Ascending aorta (tissue), 2 donors: ENCODE measurements at places on chromosomes 4 and X. TPM values are rescaled to one million over a fixed set of nuclear protein-coding genes. Genes with fewer than 3 reads are reported as not detected.

The AFM gene
- total RNA-seq: not detected

The WDFY3 gene
- total RNA-seq: 30.2 TPM

The ABCG2 gene
- 6.1 TPM for total RNA-seq

DNA sequence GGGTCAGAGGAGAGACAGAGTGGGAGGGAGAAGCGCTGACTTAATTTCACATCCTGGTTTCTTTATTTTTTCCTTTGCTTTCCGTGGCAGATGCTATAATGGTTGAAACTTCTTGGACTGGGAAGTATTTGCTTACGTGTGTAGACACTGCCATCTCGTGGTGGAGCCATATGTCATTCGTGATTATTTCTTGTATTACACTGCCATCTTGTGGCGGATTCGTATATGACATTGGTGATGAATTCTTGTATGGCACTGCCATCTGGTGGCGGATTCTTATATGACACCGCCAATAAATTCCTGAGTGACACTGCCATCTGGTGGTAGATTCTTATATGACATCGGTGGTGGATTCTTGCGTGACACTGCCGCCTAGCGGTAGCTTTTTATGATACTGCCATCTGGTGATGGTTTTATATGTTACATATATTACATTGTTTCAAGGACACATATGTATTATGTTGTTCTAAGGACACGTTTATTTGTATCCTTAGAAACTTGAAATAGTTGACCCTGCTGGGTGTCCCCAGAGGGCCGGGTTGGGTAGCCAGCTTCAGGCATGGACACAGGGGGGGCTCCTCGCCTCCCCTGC is 37.3 kb upstream of the CLCN4 start:
- H3K27me3 ChIP-seq: no peaks in the 10 kb centered on the region
- H3K4me3 ChIP-seq: no peak overlapping the region
- peaks cover 2% of the 10 kb centered on the region for H3K4me1 ChIP-seq
- DNase-seq: no peak

GRCh38 chr4:185435466-185435865 is 9.7 kb upstream of the UFSP2 start:
- H3K4me1 ChIP-seq: no peaks in the 10 kb centered on the region
- no peaks in the 10 kb centered on the region for H3K27me3 ChIP-seq
- H3K27ac ChIP-seq: no peak overlapping the region
